Fibroblast of lung (primary cell): ENCODE measurements at places on chromosomes 1 and 21. TPM values are rescaled to one million over a fixed set of nuclear protein-coding genes. Genes with fewer than 3 reads are reported as not detected.

HES5 gene
- not detected in 2 replicates for polyA plus RNA-seq

RHBDL2 gene
- 0.58 and 1.2 TPM in 2 replicates for polyA plus RNA-seq

PRKAA2 gene
- 2.9 and 3.1 TPM in 2 replicates for polyA plus RNA-seq

- no peaks in the 10 kb centered on the region for H3K27me3 ChIP-seq
- H3K4me1 ChIP-seq, result peaks cover 6% of the 10 kb centered on the region
- no peak for DNase-seq
- no peak overlapping the region for H3K4me3 ChIP-seq
- H3K27ac ChIP-seq, result no peak overlapping the region
Observed at GRCh38 chr1:32028746-32029145, 15.1 kb downstream of the KHDRBS1 start.

DNA sequence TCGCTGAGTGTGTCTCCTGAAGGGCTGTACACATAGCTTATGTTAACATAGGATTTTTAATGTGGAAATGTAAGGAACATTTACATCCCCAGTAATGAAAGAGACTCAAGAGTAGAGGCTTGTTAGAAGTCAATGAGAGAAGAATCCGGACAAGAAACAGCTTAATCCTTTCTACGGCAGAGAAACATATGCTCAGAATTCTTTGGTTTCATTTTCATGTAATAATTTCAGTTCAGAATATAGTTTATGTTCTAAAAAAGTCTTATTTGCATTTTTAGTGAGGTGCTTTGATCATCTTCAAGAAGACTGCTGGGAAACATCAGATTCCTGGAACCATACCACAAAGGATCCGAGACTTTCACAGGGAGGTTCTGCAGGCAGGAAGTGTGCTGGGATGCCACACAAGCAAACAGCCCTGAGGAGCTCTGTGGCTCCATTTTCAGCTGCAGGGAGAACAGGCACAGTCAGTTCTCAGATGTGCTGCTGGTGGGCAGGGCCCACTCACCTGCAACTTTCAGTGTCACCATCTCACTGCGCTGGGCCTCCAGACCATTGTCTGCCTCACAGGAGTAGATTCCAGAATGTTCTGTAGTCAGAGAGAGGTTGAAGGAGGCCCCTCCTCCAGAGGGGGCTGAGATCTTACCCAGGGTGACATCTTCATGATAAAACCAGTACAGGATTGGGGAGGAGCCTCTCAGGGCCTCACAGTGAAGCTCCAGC lies 28.4 kb downstream of the FCRL5 start:
- no peaks in the 10 kb centered on the region for H3K27me3 ChIP-seq
- H3K4me3 ChIP-seq, result no peak overlapping the region
- DNase-seq, result no peak
- H3K27ac ChIP-seq, result no peak overlapping the region

DNA sequence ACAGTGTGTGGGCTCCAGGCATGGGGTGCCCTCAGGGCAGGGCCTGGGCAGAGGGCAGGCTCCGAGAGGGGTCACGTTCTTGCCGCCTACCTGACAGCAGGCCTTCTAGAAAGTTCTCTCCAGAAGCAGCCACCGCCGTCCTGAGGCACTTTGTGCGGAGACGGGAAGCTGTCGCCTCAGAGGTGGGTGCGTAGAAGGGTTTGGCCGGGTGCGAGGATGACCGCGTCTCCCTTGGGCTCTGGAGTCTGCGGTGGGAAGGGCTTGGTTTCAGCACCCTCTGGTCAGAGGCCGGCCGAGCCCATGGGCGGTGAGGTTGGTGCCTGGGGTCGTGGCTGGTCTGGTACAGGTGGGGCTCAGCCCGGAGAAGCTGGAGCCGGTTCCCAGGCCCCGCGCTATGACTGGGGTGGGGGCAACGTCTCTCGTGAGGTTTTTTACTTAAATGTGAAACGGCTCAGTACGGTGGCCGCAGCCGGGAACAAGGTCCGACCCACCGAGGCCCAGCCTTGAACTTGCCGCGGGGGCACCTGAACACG lies 10.1 kb upstream of the TTLL10 start:
- no peaks in the 10 kb centered on the region for H3K36me3 ChIP-seq
- H3K27me3 ChIP-seq, result no peaks in the 10 kb centered on the region
- no peaks in the 10 kb centered on the region for H3K4me1 ChIP-seq
- H3K27ac ChIP-seq, result no peak overlapping the region
- DNase-seq, result no peak

DNA sequence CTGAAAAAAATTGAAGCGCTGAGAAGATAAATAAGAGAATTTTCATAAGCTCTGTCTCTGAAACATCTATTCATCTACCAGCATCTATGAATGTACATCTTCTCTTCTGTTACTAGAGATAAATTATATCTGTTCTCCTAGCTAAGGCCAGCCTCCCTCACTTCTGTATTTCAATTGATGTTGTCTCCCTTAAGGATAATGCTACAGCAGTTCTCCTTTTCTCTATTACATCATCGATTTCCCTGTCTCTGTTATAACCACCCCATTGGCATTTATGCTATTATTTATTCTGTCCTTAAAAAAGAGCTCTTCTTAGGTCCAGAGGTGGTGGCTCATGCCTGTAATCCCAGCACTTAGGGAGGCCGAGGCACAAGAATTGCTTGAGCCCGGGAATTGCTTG lies 42.9 kb upstream of the TMCO2 start:
- H3K36me3 ChIP-seq, result no peaks in the 10 kb centered on the region
- no peak overlapping the region for H3K27ac ChIP-seq
- DNase-seq, result no peak

DNA sequence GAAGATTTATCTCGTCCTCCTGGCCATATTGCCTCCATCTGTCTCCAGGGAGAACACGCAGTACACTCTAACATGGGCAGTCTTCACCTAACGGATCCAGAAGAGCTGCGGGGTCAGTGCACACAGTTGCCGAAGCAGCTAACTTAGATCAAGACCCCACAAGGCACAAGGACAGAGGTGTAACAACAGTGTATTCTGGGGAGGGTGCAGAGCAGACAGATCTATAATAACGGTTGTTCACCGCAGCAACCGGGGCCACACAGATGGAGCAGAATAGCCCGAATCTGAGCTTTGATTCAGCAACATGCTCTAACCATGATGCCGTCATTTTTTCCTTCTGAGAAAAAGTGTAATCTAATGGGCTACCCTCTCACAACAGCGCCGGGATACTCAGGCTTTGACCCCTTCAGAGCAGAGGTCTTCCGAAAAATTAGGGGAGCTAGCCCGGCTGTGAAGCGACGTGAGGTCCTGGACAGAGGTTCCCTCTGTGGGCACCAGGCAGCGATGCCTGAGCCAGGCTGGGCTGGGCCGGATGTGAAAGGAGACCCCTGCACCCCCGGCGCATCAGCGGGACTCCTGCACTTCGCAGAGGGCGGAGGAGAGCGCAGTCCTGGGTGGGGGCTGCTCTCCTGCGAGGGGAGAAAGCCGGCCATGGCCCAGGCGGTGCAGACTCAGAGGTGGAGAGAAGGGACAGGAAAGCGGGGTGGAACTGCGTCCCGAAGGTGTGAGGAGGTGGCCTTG lies 57.5 kb downstream of the BCL9 start:
- H3K36me3 ChIP-seq, result no peaks in the 10 kb centered on the region
- H3K4me1 ChIP-seq, result peaks cover 2% of the 10 kb centered on the region
- peak; percentile 39 for DNase-seq
- H3K27me3 ChIP-seq, result no peaks in the 10 kb centered on the region
- H3K27ac ChIP-seq, result peak overlapping the region; percentile 56
- H3K4me3 ChIP-seq, result peak overlapping the region; percentile 65

- H3K4me1 ChIP-seq, result no peaks in the 10 kb centered on the region
- no peak overlapping the region for H3K4me3 ChIP-seq
- no peaks in the 10 kb centered on the region for H3K36me3 ChIP-seq
Observed at GRCh38 chr1:52834798-52835197, 7.8 kb upstream of the ZYG11A start.
